Stimulated activated CD8-positive, alpha-beta memory T cell treated with anti-CD3 and anti-CD28 coated beads, Interleukin-7, amount 100 ng/mL, for 24 hours (primary cell): ENCODE measurements at places on chromosomes 11 and 22.

GRCh38 chr11:129234978-129235377, 42.9 kb upstream of the ARHGAP32 start:
- DNase-seq: no peak

DNA sequence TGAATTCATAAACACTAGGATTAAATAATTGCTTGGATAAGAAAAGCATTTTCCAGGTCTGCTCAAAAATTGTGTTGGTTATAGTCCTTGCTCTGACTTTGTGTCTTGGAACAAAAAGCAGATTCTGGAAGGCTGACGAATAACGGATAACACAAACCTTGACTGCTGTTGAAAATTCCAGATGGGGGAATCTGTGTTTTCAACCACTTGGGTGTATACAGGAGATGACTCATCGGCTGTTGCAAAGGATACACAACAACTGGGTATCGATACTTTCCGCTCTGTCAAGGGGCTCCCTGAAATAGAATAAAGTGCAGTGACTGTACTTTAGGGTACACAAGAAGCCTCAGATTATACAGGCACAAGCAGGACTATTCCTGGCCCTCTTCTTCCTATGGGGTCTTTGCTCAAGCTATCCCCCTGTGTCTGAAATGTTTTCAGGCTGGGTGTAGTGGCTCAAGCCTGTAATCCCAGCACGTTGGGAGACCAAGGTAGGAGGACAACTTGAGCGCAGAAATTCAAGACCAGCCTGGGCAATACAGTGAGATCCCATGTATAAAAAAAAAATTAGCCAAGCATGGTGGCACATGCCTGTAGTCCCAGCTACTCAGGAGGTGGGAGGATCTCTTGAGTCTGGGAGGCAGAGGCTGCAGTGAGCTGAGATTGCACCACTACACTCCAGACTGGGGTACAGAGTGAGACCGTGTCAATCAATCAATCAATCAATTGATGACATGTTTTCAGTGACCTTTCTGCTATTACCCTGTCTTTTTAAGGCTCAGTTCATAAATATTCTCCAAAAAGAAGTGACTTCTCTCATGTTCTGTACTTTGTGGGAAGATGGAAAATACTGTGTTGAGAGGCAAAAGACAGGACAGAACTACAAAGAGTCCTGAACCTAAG, 48.6 kb upstream of the UCP3 start:
- DNase-seq: no peak

DNA sequence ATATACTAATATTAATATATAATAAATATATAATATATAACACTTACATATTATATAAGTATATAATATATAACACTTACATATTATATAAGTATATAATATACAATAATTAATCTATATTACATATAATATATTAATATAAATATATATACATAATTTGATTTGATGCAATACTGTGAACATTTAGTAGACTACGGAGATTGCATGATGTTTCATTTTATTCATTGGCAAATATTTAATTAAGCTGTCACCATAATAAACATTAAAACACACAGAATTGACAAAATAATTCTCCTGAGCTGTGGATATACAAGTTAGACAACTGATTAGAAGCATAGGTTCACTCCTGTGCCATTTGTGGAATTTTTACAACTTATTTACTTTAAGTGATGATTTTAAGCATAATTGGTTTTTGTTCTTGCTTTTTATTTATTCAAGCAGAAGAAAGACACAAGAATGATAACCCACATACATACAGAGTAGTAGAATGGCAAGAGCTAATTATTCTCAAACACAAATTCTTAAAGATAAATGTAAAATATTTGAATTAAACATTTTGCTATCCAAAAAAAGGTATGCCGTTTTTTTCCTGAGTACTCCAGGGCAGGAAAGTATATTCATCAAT, 65.8 kb upstream of the TOP3B start:
- DNase-seq: no peak

- no peak for DNase-seq
These were observed 72.9 kb downstream of the CSNK2A3 start for GRCh38 chr11:11279956-11280689.

- DNase-seq: no peak
These were observed 18.9 kb upstream of the CARD18 start for GRCh38 chr11:105158436-105158835.

DNA sequence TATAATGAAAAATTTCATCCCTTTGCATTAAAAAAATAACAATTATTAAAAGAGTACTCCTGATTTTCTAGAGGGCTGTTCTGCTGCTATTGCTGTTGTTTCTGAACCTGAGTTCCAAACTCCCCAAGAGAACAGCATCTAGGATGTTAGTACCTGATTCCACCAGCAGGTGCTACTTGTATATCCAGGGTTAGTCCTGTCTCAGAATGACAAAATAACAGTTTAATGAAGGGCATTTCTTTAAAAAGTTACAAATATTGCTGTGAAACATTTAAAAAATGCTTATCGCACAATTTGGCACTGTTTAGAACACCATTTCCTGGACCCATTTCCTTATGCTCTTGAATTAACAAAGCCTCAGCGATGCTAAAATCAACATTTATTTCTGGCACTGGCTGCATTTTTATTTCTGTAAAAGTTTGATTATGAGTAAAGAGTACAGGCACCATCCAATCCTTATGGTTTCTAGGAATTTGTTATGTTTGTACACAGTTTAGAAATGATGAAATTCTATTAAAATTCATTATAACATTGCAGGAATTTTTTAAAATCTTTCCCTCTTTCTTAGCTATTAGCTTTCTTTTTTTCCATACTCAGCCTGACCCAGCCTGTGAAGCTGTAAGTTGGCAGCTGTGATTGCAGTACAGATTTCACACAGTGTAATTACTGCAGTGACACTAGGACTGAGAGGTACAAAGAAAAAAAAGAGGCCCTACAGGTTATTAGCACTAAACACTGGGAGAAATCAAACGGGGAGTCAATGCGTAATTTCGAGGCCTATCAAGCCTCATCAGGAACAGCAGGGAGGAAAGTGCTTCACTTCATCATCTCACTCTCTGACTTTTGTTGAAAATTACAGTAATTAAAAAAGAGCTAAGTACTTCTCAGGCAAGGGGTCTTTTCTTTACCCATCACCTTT, 208.8 kb downstream of the DCDC1 start:
- DNase-seq: no peak

GRCh38 chr11:32312206-32312817, 123.0 kb downstream of the WT1 start:
- no peak for DNase-seq

DNA sequence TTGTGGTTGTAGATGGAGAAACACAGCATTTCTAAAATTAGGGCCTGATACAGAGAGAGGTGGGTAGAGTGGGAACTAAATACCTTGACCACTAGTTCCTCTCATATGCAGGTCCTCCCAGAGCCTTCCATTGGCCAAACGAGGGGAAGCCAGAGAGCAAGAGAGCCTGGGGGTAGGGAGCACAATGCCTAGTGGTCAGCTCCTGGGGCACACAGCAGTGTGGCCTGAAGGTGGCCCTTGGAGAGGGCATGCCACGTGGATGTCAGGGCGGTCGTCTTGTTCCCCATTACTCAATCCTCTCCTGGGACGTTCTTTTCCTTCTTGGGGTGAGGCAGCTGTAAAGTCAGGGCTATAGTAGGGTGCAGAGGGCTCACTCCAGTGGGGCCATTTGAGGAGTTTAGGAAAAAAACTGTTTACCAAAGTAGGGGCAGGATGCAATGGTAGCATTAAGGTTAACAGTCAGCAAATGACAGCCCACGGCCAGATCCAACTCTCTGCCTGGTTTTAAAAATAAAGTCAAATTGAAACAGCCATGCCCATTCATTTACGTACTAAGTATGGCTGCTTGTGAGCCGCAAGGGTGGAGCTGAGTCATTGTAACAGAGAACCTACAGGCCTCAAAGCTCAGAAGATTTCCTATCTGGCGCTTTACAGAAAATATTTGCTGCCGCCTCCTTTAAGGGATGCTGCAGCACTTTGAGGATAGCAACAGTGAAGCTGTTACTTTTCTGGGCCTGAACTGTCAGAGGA, 7.6 kb downstream of the MYO18B start:
- no peak for DNase-seq
